ENCODE measurements at places on chromosomes 2 and 18. TPM values are rescaled to one million over a fixed set of nuclear protein-coding genes. Genes with fewer than 3 reads are reported as not detected.
A peak's percentile ranks its signal among the peaks of the same experiment; 100 is the strongest.

GRCh38 chr2:219632760-219633105 is 5.3 kb downstream of the SLC4A3 start:
- no peak for DNase-seq

DNA sequence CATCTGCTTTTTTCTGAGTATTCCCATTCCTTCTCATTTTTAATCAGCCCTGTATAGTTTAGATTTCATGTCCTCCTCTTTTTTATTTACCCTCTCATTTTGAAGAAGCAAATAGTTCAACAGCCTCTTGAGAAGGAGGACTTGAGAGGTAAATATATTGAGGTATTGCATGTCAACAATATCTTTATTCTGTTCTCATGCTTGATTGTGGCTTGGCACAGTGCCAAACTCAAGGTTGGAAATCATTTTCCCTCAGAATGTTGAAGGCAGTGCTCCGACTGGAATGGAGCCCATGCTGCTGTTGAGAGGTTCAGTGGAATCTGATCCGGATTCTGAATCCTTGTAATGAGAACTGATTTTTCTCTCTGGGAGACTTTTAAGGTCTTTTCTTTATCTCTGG is 31.0 kb upstream of the GALNT3 start:
- DNase-seq, result peak; percentile 41

DNA sequence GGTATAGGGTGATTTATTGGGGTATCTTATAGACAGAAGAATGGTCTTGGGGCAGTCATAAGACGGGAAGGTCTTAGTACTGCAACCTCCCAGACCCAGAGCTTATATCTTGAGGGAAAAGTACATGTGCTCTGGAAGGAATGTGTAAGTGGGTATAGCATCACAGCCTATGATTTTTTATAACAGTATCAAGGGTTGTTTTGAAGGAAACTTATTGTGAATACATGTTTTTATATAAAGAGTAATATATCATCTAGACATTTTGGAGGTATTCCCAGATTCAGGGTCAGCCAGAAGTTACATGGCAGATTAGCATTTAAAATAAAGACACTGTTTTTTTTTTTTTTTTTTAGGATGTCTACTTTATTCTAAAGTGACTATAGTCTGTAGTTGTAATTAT is 47.6 kb upstream of the STON1 start:
- peak; percentile 39 for DNase-seq

GRCh38 chr2:150575861-150576260 is 88.4 kb upstream of the RND3 start:
- no peak for DNase-seq

DNA sequence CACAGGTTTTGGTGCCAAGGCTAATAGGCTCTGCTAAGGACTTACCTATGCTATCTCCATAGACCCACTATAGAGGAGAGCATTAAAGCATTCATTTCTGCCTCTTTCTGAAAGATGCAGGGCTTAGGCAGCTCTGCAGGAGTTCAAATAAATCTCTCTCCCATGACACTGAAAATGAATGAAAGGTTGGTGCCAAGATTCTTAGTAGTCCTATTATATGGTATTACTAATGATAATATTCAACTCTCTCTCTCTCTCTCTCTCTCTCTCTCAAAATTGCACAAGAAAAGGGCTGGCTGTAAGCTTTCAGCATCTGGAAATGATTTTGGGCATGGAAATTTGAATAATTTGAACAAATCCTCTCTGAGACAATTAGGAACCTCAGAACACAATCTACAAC is 433.7 kb downstream of the MBD2 start:
- peak; percentile 93 for DNase-seq

DNA sequence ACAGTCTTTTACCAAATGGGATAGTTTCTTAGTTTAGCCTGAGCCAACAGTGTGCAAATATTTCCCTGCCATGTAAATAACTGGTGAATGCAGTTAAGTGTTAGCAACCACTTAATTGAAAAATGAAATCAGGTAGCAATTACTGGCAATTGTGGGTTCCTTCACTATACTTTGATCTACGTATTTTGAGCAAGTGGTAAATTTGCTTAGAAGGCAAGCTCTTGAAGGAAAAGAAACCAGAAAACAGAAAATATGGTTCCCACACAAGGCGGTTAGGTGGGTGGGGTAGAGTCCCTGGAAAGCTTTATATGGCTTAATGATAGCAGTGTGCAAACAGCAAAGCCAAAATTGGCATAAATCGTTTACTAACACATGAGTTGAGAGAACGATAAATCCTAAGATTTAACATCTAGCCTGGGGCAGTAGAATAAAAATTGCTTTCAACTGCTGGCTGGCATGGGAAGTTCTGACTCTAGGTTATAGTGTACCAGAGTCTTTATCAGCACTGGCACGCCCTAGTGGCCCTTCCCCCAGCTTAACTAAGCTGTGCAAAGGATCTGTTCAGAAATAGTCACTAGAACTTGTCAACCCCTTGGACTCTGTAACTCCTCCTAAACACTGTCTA is 17.0 kb downstream of the SLC9A2 start:
- no peak for DNase-seq

GRCh38 chr2:232698556-232699091 is 1.5 kb downstream of the GIGYF2 start:
- DNase-seq, result no peak

GRCh38 chr2:10810202-10811161 is 2.1 kb downstream of the PDIA6 start:
- no peak for DNase-seq

DNA sequence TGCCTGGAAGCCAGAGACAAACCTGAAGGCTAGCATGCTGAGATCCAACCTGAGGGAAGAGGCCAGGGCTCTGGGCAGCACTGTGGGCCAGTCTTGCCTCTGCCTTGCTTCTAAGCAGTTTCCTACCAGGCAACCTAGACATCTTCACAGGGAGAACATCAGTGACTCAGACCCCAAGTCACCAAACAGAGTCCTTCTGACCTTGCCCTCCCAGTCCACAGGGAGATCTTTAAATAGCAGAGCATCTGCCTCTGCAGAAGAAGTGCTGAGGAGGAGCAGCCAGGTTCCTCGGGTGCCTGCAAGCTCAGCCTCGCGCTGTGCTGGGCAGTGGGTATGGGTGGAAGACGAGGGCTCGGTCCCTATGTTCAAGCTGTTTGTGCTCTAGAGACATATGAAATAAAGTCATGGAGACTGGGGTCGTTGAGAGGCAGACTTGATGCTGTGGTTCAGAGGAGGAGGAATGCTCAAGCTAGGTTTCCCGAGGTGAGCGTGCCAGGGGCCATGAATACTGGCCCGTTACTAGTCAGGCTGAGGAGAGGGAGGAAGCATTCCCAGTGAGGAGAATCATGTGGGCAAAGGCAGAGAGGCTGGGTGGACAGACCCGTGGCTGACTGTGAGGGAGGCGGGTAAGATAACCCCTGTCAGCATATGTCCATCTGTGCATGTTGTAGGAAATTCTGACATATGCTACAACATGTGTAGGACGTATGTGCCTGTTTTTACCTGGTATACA is 66.5 kb downstream of the BOLA3 start:
- no peak for DNase-seq

GRHL1 gene
- total RNA-seq, result 0.13 TPM

SPDYA gene
- total RNA-seq, result 1.2 TPM

MDH1B gene
- total RNA-seq, result 0.86 TPM

PLGLB2 gene
- 1.2 TPM for total RNA-seq
